ENCODE measurements at places on chromosomes 13 and 19.

DNA sequence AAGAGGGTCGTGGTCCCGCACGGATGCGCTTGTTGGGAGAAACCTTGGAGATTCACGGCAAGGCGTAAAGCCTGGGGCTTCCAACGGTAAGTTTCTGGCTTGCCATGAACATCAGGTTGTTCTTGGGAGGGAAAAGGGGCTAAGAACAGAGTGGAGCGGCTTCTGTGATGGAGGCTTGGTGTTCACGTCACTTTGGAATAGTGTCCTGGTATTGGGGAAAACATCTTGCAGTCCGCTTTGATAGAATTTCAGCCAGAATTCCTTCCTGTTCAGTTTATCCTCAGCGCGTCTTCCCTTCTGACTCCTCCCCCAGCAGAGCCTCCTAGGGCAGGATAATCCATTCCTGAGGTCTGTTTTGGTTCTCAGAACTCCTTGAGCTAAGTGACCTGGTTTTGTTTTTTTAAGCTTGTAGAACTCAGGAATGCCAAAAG, 2.0 kb downstream of the KCTD15 start:
- DNase-seq, result no peak

DNA sequence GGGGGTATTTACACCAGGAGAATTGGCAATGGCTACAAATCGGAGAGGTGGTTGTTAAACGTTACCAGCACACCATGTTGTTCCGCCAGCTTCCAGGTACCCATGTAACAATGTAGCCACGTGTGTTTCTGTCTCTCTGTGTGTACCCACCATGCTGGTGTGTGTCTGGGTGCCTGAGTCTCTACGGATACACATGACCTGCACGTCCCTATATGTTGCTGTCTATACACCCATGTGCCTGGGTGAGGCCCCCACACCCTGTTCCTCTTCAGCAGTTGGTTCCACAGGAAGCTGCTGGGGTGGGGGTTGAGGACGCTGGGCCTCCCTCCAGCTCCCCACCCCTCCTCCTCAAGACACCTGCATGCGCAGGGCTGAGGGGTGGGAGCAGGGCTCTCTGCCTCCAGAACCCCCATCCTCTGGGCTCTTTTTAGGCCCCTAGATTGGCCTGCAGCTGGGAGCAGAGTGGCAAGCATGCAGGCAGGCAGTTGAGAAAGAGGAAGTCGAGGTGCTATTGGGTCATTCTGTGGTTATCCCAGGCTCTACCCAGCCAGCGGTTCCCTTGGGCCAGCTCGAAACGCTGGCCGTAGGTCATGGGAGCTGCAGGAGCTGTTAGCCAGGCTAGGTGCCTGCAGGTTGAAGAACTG, at the start of gene ARHGEF18:
ARHGEF18 (plus strand) TSS at position 351 of the 644 bp plus-strand sequence. CDS start 13,954 bp downstream, outside the sequence.
- no peak for DNase-seq

DNA sequence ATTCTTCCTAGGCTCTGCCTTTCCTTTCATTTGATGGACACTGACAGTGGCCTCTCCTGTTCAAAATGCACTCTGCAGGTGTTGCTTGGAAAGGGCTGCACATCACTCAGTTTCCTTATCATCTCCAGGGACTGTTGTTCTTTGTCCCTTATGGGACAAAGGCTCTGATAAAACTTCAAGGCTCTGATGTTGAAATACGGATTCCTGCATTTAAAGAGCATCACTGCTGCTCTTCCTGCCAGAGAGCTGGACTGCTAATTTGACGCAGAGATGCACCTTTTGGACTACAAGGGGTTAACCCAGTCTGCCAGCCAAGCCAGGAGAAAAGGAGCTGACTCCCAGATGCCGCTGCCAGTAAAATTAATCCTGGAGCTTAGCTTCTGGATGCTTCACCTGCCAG, 952.1 kb downstream of the DIAPH3 start:
- no peak for DNase-seq

DNA sequence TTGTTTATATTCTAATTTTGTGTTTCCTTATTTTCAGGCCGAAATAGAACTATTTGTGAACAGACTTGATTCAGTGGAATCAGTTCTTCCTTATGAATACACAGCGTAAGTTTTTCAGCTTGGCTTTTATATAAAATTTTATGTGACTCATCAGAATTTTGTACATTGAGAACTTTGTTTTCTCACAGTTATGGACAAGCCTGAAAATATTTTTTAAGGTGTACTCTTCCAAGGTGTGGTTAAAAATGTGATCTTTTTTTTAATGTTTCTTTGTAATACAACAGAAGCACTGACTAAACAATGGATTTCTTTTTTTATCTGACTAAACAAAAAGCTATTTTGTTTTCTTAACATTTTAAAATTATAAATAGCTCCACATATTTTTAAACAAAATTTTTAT, 16.3 kb downstream of the TM9SF2 start:
- no peak for DNase-seq

- no peak for DNase-seq
These were observed 26.5 kb downstream of the CEP89 start for GRCh38 chr19:32945260-32945659.

DNA sequence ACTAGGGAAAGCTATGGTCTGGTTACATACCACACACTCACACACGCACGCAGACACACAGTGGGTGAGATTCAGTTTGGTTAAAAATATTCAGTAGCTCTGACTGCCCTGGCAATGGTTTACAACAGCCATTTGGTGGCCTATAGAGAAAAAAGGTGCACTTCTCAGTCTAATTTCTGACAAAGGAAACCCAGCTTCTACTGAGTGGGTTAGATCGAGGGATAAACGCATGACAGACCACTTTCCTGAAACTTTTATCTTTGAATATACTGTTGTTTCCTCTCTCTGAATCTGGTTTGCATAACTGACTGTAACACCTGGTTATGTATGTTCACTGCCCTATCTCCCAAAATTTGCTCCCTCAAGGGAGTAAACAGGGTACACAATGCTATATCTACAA, 2.5 kb downstream of the LIG4 start:
- no peak for DNase-seq

DNA sequence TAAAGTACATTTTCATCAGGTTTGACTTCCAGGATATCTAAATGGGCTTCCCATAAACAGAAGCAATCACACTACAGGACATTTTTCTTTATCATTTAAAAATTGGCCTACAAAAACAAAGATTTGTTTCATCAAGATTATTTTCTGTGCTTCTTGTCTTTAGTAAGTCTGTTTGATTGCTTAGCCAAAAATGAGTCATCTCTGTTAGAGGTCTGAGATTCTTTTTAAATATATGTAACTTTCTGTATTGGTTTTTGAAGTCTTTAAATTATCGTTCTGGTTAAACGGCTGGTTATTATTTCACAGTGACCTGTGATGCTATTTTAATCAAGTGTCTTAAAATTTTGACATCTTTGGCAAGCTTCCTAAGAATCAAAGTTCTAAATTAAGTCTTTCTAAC, 62.7 kb downstream of the SLITRK1 start:
- no peak for DNase-seq

GRCh38 chr13:45305079-45305478, 35.9 kb downstream of the TPT1 start:
- no peak for DNase-seq

DNA sequence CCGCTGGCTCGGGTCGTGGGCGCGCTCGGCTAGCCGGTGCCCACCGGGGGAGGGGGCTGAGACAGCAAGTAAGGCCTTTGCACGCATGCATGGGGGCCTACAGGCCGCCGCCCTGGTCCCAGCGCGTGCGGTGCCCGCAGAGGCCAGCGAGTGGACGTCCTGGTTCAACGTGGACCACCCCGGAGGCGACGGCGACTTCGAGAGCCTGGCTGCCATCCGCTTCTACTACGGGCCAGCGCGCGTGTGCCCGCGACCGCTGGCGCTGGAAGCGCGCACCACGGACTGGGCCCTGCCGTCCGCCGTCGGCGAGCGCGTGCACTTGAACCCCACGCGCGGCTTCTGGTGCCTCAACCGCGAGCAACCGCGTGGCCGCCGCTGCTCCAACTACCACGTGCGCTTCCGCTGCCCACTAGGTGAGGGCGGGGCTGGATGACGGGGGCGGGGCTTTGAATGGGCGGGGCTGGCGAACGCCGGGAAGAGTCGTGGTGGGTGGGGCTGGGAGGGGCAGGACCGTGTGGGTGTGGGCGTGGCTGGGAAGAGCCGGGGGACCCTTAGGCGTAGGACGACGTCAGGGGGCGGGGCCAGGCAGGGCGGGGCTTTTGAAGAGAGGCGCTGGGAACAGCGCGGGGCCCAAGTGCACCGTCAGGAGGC, 2.1 kb downstream of the CILP2 start:
- no peak for DNase-seq

- no peak for DNase-seq
These were observed 82.4 kb downstream of the PIBF1 start for GRCh38 chr13:72864142-72865011.

- DNase-seq, result no peak
These were observed 28.9 kb upstream of the USP12 start for GRCh38 chr13:27200413-27201070.

DNA sequence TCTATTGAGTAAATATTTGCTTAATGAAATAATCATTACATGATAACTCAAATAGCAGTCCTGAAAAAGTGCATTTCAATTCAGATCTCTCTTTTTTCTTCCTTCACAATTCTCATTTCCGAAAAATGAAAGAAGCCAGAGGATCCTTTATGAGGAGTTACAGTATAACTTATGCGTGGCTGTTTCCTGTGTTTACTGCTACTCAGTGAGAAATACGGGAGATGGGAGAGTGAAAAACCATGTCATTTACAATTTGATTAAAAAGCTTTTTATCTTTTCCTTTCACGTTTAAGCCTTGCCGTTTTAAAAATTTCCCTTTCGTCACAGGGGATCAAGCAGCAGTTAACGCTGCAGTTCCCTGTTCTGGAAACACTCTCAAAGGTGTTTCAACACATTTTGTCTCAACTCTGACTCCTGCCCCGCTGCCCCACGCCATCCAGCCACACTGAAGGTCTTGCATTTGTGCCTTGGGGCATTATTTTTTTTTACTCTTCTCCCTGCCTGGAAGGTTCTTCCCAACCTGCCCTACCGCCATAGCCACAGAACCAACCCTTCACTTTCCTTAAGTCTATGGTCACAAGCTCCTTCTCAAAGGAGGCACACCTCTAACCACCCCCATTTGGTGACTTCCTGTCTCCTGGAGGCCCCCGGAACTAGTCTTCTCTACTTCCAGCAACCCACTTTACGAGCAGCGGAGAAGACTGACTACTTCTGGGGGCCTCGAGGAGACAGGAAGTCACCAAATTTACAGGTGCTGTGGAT, 17.0 kb downstream of the KL start:
- DNase-seq, result no peak

DNA sequence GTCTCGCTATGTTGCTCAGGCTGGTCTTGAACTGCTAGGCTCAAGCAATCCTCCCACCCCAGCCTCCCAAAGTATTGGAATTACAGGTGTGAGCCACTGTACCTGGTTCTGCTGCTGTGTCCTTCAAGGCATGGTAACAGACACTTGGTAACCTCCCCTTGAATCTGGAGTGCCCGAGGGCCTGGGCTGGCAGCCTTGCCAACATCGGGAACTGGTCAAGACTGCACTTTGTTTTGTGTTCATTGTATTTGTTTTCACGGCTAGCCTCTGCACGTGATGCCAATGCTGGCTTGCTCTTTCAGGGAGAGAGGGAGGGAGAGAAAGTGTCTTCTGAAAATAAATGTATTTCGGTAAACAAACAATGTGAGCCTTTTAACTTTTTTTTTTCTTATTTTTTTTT, 12.0 kb downstream of the CERS4 start:
- DNase-seq, result no peak

DNA sequence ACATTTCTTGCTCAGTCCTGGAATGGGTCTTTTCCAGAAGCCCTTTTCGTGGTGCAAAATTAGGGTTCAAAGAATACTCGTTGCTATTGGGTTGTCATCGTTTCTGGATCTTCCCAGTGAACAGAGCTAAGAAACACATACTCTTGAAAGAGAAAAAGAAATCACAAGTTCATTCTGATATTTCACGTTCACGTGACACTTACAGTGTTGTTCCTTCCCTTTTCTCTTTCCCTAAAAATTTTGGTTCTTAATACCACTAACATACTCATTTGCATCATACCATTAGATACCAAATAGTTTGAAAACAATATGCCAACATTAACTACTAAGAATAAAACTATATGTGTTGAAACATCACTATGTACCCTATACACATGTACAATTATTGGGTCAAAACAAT, 13.4 kb upstream of the GTF2F1 start:
- DNase-seq, result no peak

DNA sequence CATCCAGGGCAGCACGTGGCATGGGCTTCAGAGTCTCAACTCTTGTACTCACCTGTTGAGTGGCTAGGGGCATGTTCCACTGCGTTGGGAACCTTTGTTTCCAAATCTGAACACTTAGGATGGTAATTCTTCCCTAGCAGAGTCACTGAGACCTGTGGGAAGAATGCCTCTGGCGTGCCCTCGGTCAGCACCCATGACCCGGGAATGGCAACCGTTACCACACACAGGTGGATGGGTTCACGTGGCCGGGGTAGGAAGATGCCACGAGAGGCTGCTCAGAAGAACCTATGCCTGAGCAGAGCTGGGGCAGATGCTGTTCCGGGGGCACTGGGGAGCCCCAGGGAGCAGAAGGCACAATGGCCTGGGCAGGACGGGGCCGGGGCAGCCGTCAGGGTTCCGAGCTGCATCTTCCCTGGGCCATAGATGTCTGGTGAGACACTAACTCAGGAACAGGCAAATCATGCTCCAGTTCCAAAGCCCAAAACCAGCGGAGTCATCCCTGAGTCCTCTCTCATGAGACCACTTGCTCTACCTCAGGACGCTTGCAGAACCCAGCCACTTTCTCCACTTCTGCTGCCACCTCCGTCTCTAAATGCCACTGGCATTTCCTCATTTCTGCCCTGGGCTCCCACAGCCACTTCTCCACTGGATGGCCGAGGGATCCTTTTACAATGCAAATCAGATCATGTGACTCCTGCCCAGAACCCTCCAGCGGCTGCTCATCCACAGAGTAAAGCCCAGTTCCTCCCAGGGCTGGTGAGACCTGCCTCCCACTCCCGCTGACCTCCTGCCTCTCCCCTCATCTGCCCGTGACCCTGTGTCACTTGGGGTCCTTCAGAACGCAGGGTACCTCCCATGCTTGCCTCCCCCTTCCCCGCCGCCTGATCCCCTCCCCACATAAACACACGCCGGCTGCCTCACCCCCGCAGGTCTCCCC, 36.7 kb downstream of the FAM124A start:
- DNase-seq, result no peak
